Globus pallidus (tissue), 1 donor: ENCODE measurements at places on chromosomes 11 and 22.
A peak's percentile ranks its signal among the peaks of the same experiment; 100 is the strongest.

DNA sequence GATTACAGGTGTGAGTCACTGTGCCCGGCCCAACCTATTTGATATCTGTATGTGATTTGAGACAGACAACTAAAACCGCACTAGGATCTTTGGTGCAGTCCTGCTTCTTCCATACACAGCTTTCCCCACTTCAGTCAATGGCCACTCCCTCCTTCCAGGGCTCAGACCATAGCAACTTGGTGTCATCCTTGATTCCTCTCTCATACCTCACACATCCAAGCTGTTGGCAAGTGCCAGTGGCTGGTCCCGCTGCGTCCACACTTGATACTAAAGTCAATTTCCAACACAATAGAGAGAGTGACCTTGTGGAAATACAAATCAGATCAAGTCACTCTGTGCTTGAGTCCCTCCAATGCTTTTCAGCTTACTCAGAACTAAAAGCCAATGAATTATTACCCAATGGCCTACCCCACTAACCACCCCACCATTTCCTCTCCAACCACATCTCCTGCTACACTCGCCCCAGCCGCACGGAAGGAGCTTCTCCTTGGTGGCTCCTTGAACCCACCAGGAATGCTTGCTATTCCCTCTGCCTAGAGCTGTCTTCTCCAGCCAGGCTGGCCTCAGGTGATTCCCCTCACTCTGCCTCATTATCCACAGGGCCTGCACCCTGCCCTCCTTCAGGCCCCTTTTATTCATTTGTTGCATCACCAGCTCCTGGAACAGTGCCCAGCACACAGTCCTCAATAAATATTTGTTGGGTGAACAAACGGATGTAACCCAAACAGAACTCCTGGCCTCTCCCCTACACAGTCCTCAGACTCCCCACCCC lies 12.9 kb downstream of the ABTB2 start:
- DNase-seq: no peak

DNA sequence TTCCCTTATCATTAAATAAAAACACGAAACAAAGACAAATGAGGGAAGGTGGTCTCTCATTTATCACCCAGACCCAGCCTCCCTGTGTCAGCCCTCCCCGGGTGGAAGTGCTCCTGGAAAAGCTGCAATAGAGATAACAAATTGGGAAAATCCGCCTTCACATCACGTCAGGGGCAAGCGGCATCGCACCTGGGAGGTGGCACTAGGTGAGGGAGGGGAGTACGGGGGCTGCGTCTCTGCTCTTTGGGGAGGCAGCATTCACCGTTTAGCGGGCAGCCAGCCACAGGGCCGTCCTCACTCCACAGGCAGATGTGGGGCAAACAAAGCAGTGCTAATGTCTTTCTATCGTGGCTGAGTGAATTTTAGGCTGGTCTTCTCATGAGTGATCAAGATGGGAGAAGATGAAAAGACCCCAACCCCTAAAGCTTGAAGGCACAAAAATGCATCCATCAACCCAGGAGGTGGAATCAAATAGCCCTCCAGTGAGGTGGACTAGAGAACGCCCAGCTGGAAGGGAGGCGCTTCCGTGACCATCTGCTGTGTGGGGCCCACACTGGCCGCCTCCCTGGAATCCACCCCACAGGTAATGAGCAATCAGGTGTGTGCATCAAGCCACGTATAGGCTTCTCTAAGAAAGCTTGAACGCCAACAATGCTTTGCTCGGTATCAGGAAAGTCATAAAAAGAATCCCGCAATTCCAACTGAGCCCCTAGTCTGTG lies 629.5 kb downstream of the BRD1 start:
- no peak for DNase-seq

GRCh38 chr11:43712676-43713075 lies 32.1 kb downstream of the HSD17B12 start:
- DNase-seq: no peak

DNA sequence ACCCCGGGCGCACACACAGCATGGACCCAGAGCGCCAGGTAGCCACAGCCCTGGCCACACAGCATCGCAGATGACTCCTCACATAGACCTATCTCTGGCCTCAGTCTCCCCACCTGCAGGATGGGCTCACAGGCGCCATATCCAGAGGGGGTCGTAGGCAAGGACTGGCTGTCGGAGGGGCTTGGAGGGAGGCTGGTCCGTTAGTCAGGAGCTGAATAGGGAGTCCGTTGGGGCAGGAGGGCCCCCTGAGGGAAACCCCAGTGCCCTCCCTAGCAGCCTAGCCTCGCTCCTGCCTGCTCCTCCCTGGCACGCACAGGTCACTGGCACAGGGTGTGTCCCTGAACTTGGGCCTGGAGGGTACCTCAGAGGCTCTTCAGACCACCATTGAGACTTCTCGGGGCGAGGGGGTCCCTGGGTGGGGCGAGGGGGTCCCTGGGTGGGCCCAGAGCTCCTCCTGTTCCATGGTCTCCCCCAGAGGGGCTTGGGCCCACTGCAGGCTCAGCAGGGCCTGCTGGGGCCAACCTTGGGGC lies 2.0 kb downstream of the PLXNB2 start:
- DNase-seq: no peak

GRCh38 chr11:79438631-79439409 lies 2.0 kb downstream of the TENM4 start:
- DNase-seq: no peak

- DNase-seq: no peak
Observed at GRCh38 chr11:127651888-127652221, 651.3 kb upstream of the KIRREL3 start.

- DNase-seq: no peak
Observed at GRCh38 chr11:106644824-106645223, 373.5 kb downstream of the GUCY1A2 start.

GRCh38 chr22:44737406-44738346 lies 14.7 kb upstream of the ARHGAP8 start:
- no peak for DNase-seq

- DNase-seq: no peak
Observed at GRCh38 chr11:108199446-108200321, 22.8 kb downstream of the NPAT start.

GRCh38 chr11:93082900-93083299 lies 113.4 kb downstream of the MTNR1B start:
- no peak for DNase-seq

DNA sequence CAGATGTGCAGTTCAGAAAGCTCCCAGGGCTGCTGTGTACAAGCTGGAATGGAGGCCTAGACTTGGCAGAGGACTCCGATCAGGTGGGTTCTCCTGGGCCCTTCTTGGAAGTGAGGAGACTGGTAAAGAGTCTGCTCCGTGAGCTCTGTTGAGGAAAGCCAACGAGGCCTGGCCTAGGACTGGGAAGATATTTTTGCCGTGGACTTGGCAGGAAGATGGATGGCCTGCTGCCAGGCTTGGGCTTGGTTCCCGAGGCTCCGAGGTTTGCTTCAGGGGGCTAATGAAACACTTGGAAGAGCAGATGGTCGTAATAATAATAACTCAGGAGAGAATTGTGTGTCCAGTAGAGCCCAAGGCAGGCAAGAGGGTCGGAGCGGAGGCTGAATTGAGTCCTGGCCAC lies 3.9 kb downstream of the GALR3 start:
- peak; percentile 51 for DNase-seq
